Fibroblast of mammary gland (primary cell): ENCODE measurements at places on chromosomes 11 and 22.

- DNase-seq: no peak
Measured at GRCh38 chr22:45987136-45987861, 10.3 kb upstream of the WNT7B start.

DNA sequence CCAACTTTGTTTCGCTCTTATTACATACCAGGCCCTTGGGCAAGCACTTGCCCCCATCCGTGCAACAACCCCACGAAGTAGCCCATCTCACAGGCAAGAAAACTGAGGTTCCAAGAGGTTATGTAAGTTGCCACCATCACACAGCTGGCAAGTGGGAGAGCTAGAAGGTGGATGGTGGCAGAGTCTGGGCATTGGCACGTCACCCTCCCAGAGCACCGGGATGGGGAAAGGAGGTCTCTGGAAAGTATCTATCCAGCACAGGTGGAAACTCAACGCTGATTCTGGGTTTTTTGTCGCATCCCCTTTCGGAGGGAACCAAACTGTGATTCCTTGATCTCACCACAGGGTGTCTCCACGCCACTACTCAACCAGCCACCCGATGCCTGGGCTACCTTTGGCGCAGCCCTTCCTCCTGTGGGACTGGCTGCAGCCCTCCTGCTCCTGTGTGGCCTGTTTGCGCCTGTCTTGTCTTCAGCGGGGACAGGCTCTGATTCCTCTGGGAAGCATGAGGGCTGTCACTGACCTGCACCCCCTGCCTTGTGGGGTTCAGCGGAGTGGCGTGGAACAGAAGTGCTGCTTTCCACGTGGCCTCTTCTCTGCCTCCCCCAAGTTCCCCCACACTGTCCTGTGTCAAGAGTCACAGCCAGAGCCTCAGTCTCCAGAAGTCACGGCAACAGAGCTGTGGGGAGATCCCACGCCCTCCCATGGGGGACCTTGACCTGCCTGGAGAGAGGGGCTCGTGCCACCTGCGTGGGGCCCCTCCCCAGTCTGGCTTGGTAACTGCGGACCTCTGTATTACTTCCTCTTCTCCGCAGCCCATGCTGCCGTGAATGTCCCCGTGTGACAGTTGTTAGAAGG lies 34.4 kb upstream of the TRIM29 start:
- DNase-seq: peak; percentile 68

- no peak for DNase-seq
Measured at GRCh38 chr22:27063406-27063805, 406.0 kb downstream of the MIAT start.

DNA sequence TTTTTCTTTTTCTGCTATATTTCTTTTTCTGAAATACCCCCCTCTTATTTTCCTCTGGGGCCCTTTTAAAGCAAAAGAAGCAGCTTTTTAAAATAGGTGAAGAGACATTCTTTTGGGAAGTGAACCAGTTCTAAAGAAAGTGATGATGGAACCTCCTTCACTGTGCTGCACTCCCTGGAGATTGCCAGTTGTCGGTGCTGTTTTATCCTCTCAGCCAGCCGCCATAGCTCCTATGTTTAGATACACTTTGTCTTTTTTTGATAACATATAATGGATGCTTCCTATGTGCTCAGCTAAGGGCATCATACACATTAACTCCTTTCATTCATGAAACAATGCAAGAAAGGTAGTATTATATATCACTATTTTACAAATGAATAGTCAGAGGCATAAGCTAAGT lies 14.0 kb downstream of the CFAP300 start:
- DNase-seq: no peak

GRCh38 chr11:46181843-46182424 lies 60.7 kb upstream of the PHF21A start:
- no peak for DNase-seq

- DNase-seq: no peak
Measured at GRCh38 chr11:9498457-9499078, 37.8 kb downstream of the ZNF143 start.

GRCh38 chr22:48619721-48620120 lies 1208.0 kb downstream of the BRD1 start:
- DNase-seq: no peak

GRCh38 chr11:61310749-61311148 lies 15.6 kb upstream of the VWCE start:
- DNase-seq: no peak

DNA sequence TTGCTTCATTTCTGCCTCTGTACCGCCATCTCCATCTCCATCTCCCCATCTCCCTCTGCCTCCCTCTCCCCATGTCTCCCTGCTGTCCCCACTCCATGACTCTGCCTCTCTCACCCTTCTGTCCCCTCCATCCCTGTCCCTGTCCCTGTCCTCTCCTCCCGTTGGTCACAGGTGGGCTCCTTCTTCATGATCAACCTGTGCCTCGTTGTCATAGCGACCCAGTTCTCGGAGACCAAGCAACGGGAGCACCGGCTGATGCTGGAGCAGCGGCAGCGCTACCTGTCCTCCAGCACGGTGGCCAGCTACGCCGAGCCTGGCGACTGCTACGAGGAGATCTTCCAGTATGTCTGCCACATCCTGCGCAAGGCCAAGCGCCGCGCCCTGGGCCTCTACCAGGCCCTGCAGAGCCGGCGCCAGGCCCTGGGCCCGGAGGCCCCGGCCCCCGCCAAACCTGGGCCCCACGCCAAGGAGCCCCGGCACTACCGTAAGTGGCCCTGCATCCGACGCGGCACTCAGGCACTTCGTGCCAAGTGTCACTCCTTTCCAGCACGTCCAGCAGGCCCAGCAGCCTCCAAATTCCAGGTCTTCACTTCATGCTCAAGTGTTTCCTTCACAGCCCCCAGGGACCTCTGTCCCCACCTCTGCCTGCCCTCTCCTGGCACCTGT lies 76.0 kb downstream of the CACNA1I start:
- no peak for DNase-seq

DNA sequence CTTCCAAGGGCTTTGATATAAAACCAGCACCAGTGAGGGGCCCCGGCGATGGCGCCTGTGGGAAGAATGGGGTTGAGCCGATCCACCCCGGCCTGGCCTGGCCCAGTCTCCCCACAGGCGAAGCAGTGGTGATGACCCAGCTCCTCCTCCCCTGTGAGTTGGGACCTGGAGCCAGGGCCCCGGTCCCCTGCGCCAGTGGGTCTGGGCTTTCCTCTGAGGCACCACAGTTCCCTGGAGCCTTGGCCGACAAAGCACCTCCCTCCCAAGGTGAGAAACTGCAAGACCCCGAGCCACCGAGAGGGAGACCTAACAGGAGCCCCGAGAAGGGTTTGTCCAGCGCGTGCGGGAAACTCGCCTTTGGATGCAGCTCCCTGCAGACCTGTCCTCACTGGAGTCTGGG lies 942.9 kb downstream of the BRD1 start:
- DNase-seq: no peak
